Lung microvascular endothelial cell (primary cell): ENCODE measurements at places on chromosomes 16 and 17. TPM values are rescaled to one million over a fixed set of nuclear protein-coding genes. Genes with fewer than 3 reads are reported as not detected.

The KRTAP3-3 gene
- total RNA-seq = not detected in 2 replicates

The SLC6A4 gene
- total RNA-seq = 2.6 and 5.0 TPM in 2 replicates

The CCL17 gene
- not detected in 2 replicates for total RNA-seq

The TBX4 gene
- total RNA-seq = not detected in 2 replicates

The GAST gene
- total RNA-seq = not detected in 2 replicates

The CLEC18A gene
- total RNA-seq = not detected in 2 replicates

The C17orf58 gene
- 20.9 and 32.7 TPM in 2 replicates for total RNA-seq

The KRT27 gene
- total RNA-seq = not detected in 2 replicates

The NQO1 gene
- total RNA-seq = 25.2 and 217 TPM in 2 replicates

The SLC5A10 gene
- not detected in 2 replicates for total RNA-seq

The GLYR1 gene
- total RNA-seq = 36.4 and 47.8 TPM in 2 replicates

The CLEC18B gene
- under 0.01 and 0.22 TPM in 2 replicates for total RNA-seq

The NPIPB6 gene
- total RNA-seq = not detected in 2 replicates

The ETV4 gene
- 2.4 and 4.4 TPM in 2 replicates for total RNA-seq

The NKD1 gene
- under 0.01 TPM in 2 replicates for total RNA-seq

The DCTPP1 gene
- 54.8 and 57.5 TPM in 2 replicates for total RNA-seq

The KREMEN2 gene
- total RNA-seq = not detected in 2 replicates

The CDIPT gene
- total RNA-seq = 50.1 and 86.3 TPM in 2 replicates

The CDH13 gene
- total RNA-seq = 14.5 and 23.5 TPM in 2 replicates

The RNU2-1 gene
- total RNA-seq = not detected in 2 replicates

The ARHGAP44 gene
- total RNA-seq = 0.20 and 0.22 TPM in 2 replicates

The SDK2 gene
- not detected in 2 replicates for total RNA-seq

The CCL4L2 gene
- not detected in 2 replicates for total RNA-seq

The KRT20 gene
- total RNA-seq = not detected in 2 replicates

The DDX5 gene
- total RNA-seq = 287 and 429 TPM in 2 replicates

The TMEM235 gene
- 0.22 and 0.79 TPM in 2 replicates for total RNA-seq

The C17orf100 gene
- 0.22 and 0.40 TPM in 2 replicates for total RNA-seq

The SPHK1 gene
- total RNA-seq = 193 and 276 TPM in 2 replicates

The RAB40B gene
- total RNA-seq = 2.6 and 3.2 TPM in 2 replicates

The DOC2A gene
- total RNA-seq = under 0.01 and 0.20 TPM in 2 replicates

The RAI1 gene
- total RNA-seq = 5.0 and 5.8 TPM in 2 replicates

The HIGD1B gene
- not detected in 2 replicates for total RNA-seq

The KRTAP17-1 gene
- not detected in 2 replicates for total RNA-seq

The SOX15 gene
- total RNA-seq = not detected in 2 replicates

The METTL9 gene
- total RNA-seq = 165 and 184 TPM in 2 replicates

The IFT20 gene
- total RNA-seq = 42.3 and 43.3 TPM in 2 replicates

The KCNH6 gene
- total RNA-seq = under 0.01 and 0.20 TPM in 2 replicates

The GNGT2 gene
- 0.40 and 1.5 TPM in 2 replicates for total RNA-seq

The TMED6 gene
- total RNA-seq = 0.20 TPM in 1 of 2 replicates, not detected in the other
